ENCODE measurements at places on chromosomes 4 and X.

- DNase-seq = no peak
Measured at GRCh38 chrX:13074297-13075262, 30.2 kb upstream of the FAM9C start.

GRCh38 chr4:8910822-8911315, 39.2 kb upstream of the HMX1 start:
- DNase-seq = no peak

GRCh38 chr4:40908297-40908696, 158.5 kb downstream of the NSUN7 start:
- DNase-seq = no peak

GRCh38 chr4:83926950-83927349, 391.0 kb downstream of the GPAT3 start:
- DNase-seq = no peak

DNA sequence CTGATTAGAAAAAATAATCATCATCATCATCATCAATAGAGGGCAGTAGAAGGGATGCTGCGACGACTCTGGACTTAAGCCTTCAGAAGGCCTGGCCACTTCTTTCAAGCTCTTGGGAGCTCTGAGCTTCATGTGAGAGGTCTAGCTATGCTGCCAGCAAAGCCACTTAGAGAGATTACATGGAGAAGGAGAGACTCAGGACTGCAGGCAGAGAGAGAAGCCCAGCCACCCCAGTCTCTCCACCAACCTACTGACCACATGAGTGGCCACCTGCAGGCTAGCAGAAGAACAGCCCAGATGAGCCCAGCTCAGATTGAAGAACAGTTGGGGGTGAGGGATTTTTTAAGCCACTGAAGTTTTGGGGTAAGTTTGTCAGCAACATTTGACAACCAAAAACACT, 17.1 kb upstream of the TMEM150C start:
- no peak for DNase-seq

DNA sequence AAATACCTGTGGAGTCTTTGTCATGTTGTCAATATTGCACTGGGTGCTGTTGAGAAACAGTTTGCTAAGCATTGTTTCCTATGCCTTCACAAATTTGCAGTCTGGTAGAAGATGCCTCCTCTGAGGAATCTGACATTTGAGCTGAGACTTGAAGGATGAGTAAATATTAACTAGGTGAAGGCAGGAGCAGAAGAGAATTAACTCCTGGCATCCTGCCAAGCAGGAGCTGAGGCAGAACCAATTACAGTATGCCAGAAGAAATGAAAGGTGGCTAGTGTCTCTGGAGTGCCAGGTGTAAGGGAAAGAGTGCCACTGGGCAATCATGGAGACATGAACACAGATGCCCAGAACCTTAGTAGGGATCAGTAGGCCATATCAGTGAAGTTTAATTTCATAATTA, 1778.2 kb upstream of the PCDH10 start:
- peak; percentile 7 for DNase-seq

DNA sequence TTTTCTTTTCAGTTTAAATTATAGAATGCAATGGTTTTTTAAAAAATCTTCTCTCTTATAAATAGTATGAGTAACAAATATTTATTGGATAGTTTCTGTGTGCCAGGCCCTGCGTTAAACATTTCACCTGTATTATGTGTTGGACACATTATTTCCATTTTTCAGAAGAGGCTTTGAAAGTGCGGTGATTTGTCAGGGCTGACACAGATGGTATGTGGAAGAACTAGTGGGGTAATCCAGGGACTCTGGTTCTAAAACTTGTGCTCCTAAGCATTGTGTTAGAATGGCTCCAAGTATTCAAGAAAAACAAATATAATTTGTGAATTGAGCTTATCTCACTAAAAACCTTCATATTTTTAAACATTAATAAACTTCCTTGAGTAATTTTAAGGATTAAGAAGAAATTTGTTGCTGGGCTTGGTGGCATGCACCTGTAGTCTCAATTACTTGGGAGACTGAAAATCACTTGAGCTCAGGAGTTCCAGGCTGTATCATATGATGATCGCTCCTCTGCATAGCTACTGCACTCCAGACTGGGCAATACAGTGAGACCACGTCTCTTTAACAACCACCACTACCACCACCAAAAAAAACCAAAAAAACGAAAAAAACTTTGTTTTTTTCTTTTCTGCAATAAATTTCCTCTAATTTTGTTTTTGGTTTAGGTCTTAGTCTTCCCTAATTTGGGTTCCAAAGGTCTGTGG, 40.0 kb downstream of the RAPGEF2 start:
- no peak for DNase-seq

All from NCI-H146 (cell line).